ENCODE measurements at places on chromosomes 16 and 17.
A peak's percentile ranks its signal among the peaks of the same experiment; 100 is the strongest.

- no peak for DNase-seq
Measured at GRCh38 chr16:65453646-65454045, 331.8 kb upstream of the CDH11 start.

- no peak for DNase-seq
Measured at GRCh38 chr16:28546626-28547025, 7.1 kb upstream of the SGF29 start.

- no peak for DNase-seq
Measured at GRCh38 chr17:1083451-1084187, 86.7 kb downstream of the TIMM22 start.

DNA sequence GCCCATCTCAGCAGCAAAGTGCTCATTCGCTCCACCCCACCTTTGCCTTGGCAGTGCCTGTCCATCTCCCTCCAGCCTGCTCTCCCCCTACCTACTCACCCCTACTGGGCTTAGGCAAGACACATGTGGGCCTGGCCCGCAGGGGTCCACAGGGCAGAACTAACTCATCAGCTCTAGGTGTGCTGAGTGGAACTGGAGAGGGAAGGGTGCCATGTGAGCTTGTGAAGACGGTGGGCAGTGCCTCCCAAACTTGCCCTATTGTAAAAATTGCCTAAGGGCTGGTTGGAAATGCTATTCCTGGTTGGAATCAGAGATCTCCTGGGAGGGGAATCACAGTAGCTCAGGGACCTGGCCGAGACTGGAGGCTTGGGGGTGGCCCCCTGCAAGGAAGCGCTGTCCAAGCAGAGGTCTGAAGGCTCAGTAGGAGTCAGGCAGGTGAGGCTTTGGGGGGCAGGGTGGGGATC lies 29.1 kb upstream of the TNS4 start:
- DNase-seq, result no peak

- DNase-seq, result no peak
Measured at GRCh38 chr16:85383836-85384832, 229.0 kb upstream of the GSE1 start.

GRCh38 chr17:56158915-56159825 lies 5.9 kb downstream of the ANKFN1 start:
- no peak for DNase-seq

DNA sequence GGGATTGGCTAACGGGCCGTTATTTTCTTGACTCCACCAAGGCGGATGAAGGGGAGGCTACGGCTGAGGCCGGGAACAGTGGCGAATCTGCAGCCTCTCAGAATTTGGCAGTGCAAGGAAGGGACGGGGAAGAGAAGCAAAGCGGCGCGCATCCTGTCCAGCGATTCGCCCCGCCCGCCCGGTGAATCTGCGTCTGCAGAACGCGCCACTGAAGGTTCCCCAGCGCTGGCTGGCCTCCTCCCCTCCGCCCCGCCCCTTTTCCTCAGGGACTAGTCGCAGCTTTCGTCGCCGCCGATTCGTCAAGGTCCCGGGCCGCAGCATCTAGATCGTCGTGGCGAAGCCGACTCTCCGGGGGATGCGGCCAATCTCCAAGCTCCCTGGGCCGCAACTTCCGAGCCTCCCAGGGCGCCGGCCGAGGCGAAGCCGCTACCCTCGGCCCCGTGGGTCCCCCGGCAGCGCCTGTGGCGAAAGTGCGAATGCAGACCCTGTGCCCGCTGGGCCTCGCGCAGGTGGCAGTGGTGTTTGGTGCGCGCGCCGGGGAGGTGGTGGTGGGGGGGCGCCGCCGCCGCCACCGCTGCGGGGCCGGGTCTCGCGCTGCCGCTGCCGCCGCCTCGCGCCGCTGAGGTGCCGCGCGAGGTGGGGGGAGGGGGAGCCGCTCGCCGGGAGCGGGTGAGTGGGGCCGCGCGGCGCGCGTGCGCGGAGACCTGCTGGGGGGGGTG lies at the start of gene SETD1A:
TSS of gene SETD1A (plus strand) at position 299 of the 719 bp plus-strand sequence. CDS start 978 bp downstream, outside the sequence.
- DNase-seq, result peak; percentile 98

DNA sequence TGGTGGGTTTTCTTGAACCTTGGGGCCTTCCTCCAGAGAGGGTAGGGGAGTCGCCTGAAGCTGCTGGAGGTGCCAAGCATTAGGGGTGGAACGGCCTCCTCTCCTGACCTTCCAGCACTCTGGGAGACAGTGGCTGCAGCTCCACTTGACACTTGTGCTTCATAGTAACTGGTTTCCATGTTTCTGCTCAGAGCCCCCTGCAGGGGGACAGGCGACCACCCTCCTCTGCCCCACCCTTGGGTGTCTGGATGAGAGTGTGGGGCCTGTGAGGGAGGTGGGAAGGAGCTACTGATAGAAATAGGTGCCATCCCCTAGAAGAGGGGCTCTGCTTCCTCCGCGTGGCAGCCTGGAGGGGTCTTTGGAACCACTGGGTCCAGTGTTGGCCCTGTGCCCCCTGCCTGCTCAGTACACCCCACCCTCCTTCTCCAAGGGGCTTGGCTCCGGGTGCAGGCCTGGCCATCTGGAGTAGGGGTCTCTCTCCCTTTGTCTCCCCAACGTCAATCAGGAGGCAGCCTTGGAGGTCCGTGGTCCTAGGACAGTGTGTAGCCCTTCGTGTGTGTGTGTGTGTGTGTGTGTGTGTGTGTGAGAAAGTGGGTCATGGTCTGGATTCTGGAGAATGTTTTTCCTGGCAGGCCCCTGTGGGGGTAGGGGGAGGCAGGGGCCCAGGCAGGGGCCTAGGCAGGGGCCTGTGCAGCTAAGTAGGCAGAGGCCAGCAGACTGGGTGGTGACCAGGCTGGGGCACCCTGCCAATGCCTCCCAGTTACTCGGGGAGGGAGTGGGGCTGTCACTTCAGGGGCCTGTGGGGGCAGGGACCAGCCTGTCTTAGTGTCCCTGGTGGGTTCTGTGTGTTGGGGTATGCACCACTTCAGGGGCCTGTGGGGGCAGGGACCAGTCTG lies 4.9 kb downstream of the LASP1 start:
- DNase-seq, result no peak

DNA sequence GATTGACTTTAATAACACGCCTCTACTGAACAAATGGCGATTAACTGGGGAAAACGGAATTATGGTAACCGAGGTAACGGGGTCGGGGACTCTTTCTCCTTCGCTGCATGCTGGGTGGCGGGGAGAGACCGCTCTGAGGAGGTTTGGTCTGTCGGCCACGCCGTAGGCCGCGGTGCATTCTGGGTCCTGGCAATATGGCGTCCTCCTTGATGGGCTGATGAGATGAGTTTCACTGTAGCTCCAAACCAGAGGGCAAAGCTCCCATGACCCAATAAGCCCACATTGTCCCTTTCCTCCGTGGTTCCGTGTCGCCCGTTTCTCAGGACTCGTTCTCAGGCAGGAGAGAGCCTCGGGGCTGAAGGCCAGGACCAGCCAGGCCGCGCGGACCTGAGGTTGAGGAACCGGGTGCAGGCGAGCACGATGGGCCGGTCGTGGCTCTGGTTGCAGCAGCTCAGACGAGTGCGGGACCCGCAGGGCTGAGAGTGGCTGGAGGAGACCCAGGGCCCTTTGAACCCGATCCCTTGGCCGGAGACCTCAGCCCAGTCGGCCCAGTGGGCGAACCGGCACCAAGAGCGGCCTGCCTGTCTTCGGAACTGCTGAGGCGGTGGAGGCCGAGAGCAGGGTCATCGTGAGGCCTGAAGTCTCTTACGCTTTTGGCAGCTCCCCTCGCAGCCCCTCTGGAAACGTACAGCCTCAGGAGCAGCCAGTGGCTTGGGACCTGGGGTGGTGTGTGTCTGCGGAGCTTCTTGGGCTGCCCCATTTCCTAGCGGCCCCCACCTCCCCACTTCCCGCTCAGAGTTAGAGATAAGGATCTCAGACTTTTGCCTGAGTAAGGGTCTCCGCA lies at the start of gene RPTOR:
TSS of gene RPTOR (plus strand) at position 184 of the 844 bp plus-strand sequence. CDS start 792 bp downstream, outside the sequence.
- peak; percentile 91 for DNase-seq

DNA sequence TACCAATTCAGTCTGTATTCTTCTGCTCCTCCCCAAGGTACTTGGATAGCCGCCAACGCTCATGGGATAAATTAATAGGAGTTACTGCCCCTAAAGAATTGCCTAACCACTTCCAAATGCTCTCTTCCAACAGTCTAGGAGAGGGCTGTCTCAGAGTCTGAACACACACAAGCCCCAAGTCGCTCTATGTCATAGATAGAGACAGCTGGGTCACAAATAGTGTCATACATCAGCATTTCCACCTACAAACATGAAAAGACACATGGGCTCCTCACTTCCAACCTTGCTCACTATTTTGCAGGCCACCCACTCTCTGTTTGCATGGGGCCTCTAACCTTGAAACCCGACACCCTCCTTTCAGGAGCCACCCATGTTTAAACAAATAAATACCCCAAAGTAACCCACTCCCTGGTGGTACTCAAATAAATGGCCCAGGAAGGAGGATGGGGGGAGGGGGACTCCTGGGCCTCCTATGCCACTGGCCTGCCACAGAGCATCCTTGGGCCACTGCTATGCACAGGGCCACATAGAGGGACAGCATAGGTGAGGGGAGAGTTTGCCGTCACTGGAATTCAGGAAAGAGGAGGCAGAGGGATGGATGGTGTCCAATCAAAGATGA lies 265.9 kb downstream of the SOX9 start:
- no peak for DNase-seq

DNA sequence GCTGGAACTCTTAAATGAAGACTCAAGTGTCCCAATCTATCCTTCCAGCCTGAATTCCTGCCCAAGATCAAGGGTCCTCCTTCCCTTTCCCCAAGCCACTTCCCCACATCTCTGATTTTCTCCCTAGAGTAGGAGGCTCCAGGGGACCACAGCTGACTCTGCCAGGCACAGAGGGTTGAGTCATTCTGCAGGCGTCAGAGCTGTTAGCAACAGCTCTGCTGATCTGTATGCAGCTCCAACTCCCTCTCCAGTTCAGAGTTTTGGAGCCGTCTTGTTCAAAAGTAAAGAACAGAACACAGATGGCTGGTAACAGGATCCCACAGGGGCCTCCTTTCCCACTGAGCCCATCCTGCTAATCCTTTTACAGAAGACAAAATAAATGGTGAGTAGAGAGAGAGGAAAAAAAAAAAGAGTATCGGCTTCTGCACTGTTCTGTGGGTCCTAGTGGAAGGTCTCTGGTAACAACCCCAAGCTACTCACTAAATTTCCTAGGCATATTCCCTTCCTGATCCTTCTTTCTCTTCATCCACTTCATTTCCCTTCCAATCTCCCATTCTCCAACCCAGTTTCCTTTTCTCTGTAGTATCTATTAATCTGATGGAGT lies 13.4 kb upstream of the TAOK1 start:
- DNase-seq, result no peak

DNA sequence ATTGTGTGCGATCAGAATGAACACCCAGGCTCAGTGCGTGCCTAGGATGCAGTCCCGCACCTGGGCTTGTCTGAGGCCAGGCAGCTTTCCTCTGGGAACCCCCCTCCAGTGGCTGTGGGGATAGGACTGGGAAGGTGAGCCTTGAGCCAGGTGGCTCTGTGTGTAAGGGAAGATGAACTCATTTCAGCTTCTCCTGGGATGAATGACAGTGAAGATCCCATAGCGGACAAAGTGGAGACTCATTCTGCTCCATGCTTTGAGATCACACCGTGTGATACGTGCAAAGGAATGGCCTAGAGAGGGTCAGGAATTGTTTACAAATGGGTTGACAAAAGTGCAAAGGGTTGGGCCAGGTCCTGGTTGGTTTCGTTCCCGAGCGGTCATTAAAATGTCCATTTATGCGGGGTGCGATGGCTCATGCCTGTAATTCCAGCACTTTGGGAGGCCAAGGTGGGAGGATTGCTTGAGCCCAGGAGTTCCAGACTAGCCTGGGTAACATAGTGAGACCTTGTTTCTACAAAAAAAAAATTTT lies 15.8 kb downstream of the GPRC5C start:
- no peak for DNase-seq

DNA sequence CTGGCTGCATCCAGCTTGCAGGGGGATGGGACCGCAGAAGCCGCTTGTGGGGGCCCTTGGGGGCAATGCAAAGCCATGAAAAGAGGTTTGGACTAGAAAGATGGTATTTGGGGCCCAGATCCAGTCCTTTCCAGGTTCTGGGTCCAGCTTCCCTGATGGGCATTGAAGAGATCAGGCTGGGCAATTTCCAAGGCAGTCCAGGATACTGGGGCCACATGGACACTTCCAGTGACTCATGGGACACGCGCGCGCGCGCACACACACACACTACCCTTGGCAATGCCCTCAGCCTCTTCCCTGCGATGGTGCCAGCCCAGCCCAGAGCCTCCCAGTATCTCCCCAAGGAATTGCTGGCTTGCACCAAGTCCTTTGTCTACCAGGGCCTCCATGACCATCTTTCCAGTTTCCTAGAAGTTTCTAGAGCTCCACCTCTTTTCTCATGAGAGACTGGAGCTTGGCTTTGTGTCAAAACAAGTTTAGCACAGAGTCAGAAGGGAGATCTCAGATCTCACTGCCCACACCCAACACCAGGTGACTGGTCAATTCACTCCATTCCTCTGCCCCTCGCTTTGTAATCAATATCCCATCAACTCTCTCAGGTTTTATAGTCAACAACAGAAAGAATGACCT lies 44.3 kb downstream of the WNT3 start:
- DNase-seq, result peak; percentile 30

GRCh38 chr16:102060-102855 lies 24.2 kb downstream of the MPG start:
- DNase-seq, result no peak

DNA sequence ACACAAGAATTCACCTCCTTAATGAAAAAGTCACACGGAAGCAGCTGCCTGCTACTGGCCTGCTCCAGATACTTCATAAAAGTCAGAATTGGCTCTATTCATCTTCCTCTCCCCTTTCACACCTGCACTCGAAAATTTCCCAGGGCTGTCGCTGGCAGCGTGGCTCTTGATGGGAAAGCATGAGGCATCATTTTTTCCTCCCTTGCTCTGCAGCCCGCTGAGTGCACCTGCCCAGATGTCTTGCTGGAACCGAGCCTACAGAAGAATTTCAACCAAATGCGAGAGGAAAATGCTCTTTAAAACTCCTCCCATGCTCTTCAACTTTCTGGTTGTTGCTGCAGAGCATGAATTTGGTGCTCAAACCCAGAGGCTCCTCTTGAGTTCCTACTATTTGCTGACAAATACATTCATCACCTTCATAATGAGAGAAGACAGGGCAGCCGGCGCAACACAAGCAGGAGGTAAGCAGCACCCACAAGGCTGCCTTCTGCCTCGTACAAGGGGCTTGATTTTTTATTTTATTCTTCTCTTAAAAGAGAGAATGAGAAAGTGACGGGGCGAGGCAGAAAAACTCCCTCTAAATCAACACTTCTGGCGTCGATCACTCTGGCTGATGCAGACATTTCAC lies 146.8 kb downstream of the ZFHX3 start:
- no peak for DNase-seq

GRCh38 chr16:89084411-89084810 lies 9.2 kb upstream of the ACSF3 start:
- no peak for DNase-seq

GRCh38 chr17:50909765-50910605 lies 43.8 kb upstream of the TOB1 start:
- DNase-seq, result peak; percentile 38

GRCh38 chr16:81586977-81587625 lies 142.5 kb downstream of the CMIP start:
- DNase-seq, result no peak

GRCh38 chr17:82881900-82882714 lies 42.3 kb upstream of the ZNF750 start:
- DNase-seq, result no peak

GRCh38 chr17:57284984-57285646 lies 28.8 kb downstream of the MSI2 start:
- DNase-seq, result peak; percentile 96

GRCh38 chr16:83110269-83110668 lies 483.5 kb downstream of the CDH13 start:
- no peak for DNase-seq

GRCh38 chr17:68737761-68738443 lies 136.7 kb upstream of the FAM20A start:
- no peak for DNase-seq

- peak; percentile 31 for DNase-seq
Measured at GRCh38 chr16:71792176-71792575, 16.5 kb downstream of the AP1G1 start.

Data from common myeloid progenitor, CD34-positive (primary cell).